Naive thymus-derived CD4-positive, alpha-beta T cell (primary cell): ENCODE measurements at places on chromosomes 2 and 18. TPM values are rescaled to one million over a fixed set of nuclear protein-coding genes. Genes with fewer than 3 reads are reported as not detected.

DNA sequence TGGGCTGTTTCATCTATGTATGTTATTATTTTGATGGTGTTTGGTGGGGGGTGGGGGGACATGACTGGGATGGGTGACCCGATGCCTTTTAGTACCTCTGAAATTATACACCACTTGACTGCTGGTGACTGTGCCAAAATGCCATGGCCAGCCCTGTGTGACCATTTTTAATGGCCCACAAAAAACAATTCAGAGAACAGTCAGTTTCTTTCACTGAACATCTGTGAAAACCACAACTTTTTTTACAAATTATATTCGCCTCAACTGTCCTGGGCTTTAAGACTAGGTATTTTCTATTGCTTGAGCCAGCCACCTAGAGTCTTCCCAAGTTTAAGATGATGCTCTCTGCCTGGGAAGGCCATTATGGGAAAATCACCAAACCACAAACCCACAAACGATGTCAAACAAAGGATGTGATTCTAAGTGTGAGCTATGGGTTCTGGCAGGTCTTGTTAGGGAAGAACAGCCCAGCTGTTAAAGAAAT lies 33.9 kb downstream of the FN1 start:
- no peak for DNase-seq

DNA sequence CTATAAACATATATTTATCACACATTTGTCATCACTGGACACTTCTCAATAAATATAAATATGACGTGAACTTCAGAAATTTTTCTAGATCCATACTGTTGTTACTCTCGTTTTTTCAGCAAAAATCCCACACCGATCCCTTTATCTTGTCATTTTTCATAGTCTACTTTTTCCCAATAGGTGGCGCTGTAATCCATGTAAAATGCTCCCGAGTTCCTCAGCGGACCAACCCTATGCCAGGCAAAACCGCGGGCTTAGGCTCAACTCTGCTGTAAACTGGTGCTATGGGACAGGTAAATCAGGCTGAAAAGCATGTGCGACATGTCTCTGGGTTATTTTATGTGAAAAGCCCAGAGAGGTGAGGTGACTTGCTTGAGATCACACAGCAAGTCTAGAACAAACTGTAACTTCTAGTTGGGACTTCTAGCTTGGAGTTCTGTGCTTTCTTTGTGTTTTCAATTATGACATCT lies 104.0 kb downstream of the COBLL1 start:
- DNase-seq: no peak

MAP3K19 gene
- not detected for polyA plus RNA-seq

GRB14 gene
- polyA plus RNA-seq: not detected

- no peak for DNase-seq
Measured at GRCh38 chr2:99640635-99641151, 150.9 kb upstream of the REV1 start.

MC2R gene
- polyA plus RNA-seq: not detected

DNA sequence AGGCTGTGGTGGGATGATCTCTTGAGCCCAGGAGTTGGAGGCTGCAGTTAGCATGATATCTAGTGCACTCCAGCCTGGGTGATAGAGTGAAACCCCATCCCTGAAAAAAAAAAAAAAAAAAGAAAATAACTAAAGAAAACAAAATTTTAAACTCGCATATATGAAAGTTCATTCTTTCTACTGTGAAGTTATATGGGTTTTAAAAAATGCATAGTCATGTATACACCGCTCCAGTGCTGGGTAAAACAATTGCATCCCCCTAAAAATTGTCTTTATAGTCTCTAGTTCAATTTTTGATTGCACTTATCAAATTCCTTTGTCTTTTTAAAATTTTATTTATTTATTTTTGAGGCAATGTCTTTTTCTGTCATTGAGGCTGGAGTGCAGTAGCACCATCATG lies 65.0 kb upstream of the ACYP2 start:
- DNase-seq: no peak

RPL31 gene
- polyA plus RNA-seq: 6,467 TPM

GRCh38 chr18:49625021-49625691 lies 63.3 kb downstream of the LIPG start:
- no peak for DNase-seq

- no peak for DNase-seq
Measured at GRCh38 chr2:67904566-67904965, 158.2 kb downstream of the C1D start.

GRCh38 chr2:96819128-96819875 lies 3.2 kb downstream of the CNNM3 start:
- DNase-seq: no peak

DNA sequence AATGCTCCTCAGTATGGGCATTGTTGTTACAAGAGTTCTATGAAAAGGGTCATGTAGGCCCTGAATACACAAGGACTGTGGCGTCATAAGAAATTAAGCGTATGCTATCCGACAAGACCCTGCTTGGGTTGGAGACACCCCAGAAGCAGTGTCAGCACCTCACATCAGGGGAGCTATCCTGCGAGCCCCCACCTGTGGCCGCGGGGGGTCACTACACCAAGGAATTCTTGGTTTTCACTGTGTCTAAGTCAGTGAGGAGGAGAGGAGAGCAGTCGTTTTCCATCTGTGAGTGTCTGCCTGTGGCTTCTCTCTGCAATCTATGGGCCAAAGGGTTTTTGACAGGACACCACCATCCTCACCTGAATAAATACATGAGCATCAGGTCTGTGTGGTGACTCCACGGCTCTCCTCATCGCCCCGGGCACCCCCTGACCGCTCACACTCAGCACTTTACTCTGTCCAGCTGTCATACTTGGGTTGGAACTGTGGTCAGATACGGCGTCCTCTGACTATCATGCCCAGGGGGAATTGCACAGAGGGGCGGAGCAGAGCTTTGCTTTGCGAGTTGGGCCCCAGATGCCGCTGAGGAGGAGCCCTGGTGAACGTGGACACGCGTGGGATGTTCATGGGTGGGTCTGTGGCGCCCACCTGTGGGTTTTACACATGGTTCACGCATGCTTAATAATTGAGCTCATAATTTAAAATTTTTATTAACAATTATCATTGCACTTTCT lies 235.5 kb downstream of the MYT1L start:
- no peak for DNase-seq

DNA sequence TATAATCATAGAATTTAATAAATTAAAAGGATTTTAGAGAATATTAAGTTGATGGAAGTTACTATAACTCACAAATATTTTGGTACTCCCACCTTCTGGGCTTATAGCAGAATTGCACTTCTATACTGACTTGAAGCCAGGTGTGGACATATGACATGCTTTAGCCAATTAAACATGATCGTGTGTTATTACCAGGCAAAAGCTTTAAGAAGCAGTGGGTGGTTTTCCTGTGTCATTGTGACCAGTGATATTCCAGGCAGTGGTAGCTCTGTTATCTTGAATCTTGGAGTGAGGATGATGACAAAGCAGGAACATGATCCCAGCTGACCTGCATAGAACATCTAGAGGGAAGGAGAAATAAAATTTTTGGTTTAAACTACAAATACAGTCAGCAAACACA lies 370.9 kb upstream of the ZEB2 start:
- no peak for DNase-seq

DNA sequence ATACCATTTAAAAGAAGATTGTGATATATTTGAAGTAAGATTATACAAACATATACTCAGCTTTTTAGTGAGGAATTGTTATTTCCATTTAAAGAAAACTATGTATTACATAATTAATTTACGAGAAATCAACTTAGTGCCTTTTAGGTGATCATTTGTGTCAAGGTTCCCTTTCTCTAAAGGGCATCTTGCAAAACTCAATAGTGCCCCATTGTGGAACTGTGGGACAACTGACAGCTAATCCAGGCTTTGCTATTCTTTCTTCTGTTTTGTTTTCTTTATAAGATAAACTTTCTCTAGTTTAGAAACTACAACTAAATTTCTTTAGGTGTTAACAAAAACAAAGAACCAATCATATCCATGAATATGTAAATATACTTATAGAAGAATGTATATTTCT lies 24.3 kb upstream of the VIT start:
- DNase-seq: no peak

GNLY gene
- 13.5 TPM for polyA plus RNA-seq

GRCh38 chr2:129396980-129397599 lies 582.4 kb upstream of the RAB6C start:
- no peak for DNase-seq

- no peak for DNase-seq
Measured at GRCh38 chr2:180676520-180677025, 303.8 kb upstream of the UBE2E3 start.

GALNT14 gene
- polyA plus RNA-seq: not detected

GRCh38 chr18:55403421-55403949 lies 184.5 kb downstream of the TCF4 start:
- DNase-seq: no peak

SCYGR8 gene
- not detected for polyA plus RNA-seq

TWIST2 gene
- not detected for polyA plus RNA-seq

CEBPZOS gene
- 58.8 TPM for polyA plus RNA-seq

GRCh38 chr18:3596637-3597384 lies 146.8 kb downstream of the TGIF1 start:
- peak; percentile 43 for DNase-seq

DNA sequence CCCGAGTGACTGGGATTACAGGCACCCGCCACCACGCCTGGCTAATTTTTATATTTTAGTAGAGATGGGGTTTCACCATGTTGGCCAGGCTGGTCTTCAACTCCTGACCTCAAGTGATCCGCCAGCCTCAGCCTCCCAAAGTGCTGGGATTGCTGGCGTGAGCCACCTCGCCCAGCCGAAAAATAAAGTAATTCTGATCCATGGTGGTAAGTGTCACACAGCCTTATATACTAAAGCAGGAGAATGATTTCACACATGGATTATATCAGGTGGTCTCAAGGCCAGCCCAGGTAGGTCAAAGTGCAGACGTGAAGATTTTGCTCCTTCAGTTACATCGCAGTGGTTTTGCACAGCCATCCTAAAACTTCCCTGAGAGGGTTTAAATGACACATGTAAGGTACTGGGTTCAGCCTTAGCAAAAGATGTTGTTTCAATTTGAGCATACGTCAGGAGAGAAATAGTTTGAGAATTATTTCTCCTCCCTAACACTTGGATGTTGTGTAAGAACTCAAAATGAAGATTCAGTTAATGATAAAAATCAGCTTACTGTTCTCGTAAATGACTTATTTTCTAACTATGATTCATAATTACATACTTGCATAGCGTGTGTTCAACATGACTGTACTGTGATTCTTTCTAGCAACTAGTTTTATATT lies 93.0 kb upstream of the SLC39A10 start:
- DNase-seq: no peak

ST8SIA3 gene
- not detected for polyA plus RNA-seq

GRCh38 chr2:158580760-158581159 lies 124.0 kb downstream of the PKP4 start:
- DNase-seq: no peak

GRCh38 chr2:160510617-160511016 lies 17.0 kb upstream of the RBMS1 start:
- no peak for DNase-seq

GRCh38 chr2:177501186-177501585 lies 108.6 kb downstream of the AGPS start:
- DNase-seq: no peak

DNA sequence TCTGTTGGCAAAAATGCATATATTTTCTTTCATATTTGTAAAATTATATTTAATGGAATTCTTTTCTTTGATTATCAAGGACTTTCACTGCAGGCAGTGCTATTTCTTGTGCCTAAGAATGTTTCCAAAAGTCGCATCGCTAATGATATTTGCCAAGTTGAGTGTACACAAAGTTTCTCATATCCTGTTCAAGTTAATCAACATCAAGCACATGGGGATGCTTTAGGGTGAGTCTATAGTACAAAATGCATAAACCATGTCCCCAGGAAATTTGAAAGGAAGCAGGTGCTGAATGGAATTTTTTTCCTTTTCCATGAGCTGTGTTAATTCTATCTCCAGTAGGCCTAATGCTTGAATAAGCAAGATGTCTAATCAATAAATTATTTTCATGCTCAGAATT lies 129.7 kb downstream of the GALNT1 start:
- DNase-seq: no peak

DNA sequence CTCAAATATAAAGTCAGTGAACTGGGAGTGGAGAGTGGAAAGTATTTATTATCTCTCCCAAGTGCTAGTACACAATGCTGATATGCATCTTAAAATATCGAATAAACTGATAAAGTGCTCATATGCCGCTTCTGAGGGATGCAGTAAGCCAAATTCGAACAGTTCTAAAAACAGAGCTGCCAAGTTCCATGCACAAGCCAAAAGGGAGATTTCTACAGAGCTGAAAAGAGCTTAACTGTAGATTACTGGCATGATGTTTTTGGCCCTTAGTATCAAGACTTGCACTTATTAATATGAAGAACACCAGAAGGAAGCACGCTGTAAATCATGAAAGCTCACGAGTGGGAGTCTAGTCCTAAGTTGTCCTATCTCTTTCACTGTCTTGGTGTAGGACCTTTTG lies 7.9 kb downstream of the TMEFF2 start:
- no peak for DNase-seq

- DNase-seq: no peak
Measured at GRCh38 chr2:180690611-180691010, 289.8 kb upstream of the UBE2E3 start.

ACADL gene
- not detected for polyA plus RNA-seq

- DNase-seq: no peak
Measured at GRCh38 chr18:2114765-2115164, 456.5 kb downstream of the METTL4 start.
